ENCODE measurements at places on chromosomes 2 and 18.

- no peak for DNase-seq
- H3K4me1 ChIP-seq, result no peaks in the 10 kb centered on the region
- H3K27ac ChIP-seq, result no peak overlapping the region
- H3K4me3 ChIP-seq, result no peak overlapping the region
- H3K27me3 ChIP-seq, result no peaks in the 10 kb centered on the region
These were observed 295.5 kb downstream of the ZNF521 start for GRCh38 chr18:25056429-25056828.

DNA sequence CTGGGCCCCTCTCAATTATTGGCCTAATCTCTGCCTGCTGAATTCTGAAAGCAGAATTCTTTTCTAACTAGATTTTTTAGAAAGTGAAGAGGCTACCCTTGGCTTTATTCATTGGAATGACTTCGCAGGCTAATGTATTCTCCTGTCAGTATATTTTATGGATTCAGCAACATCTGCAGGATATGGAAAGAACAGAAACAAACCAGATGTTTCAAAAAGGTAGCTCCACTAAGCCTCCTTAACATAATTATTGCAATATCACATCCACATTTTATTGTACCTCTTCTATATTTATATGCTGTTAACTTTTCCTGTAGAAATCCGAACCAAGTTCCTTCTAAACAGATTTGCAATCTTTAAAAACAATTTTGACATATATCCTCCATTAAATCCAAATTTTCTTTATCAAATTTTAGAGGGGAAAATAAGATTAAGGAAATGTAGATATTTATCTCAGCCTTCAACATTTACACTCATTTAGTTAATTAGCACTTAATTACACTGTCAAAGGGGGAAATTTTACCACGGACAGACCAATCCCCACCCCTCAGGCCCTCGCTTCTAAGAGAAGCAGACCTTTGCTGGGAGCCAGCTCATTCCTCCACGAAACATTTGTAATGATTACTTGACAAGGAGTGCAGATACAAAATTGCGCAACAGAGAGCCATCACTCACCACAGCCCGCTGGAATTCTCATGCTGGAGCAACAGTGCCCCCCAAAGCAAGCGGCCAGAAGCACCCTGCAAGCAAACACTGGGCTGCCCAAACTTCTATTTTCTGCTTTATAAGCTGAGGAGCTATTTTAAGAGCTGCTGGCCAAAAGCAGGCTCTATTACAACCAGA, 253.4 kb downstream of the ETAA1 start:
- H3K4me1 ChIP-seq, result no peaks in the 10 kb centered on the region
- H3K36me3 ChIP-seq, result no peaks in the 10 kb centered on the region
- no peaks in the 10 kb centered on the region for H3K27me3 ChIP-seq
- no peak overlapping the region for H3K4me3 ChIP-seq

GRCh38 chr2:167013227-167013626, 124.9 kb downstream of the XIRP2 start:
- no peak overlapping the region for H3K27ac ChIP-seq
- DNase-seq, result no peak
- H3K27me3 ChIP-seq, result no peaks in the 10 kb centered on the region
- no peak overlapping the region for H3K4me3 ChIP-seq
- no peaks in the 10 kb centered on the region for H3K4me1 ChIP-seq

- no peaks in the 10 kb centered on the region for H3K27me3 ChIP-seq
- no peaks in the 10 kb centered on the region for H3K36me3 ChIP-seq
- DNase-seq, result peak; percentile 89
- peaks cover 1% of the 10 kb centered on the region for H3K4me1 ChIP-seq
- H3K27ac ChIP-seq, result no peak overlapping the region
These were observed 14.5 kb upstream of the DDX1 start for GRCh38 chr2:15577071-15577735.

DNA sequence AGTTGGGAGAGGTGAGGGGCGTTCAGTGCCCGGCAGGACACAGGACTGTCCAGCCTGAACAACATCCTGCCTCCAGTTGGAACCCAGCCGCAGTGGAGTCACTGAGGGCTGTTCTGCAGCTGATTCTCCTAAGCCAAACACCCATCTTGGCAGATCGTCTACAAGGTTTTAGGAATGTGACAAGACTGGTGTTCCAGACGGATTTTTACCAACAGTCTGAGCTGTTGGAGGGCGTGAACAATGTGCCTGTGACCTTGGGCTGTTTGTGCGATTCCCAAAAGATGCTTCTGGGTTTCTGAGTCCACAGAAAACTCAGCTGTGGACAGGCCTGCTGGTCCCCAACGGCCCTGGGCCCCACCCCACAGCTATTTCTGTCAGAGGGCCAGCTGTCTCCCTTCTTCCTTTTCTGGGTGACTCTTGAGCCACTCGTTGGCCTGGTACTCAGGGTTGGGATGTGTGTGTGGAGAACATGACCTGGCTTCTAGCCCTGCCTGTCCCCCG, 5.7 kb downstream of the LRRFIP1 start:
- peaks cover 32% of the 10 kb centered on the region for H3K27me3 ChIP-seq
- H3K27ac ChIP-seq, result no peak overlapping the region
- peaks cover 8% of the 10 kb centered on the region for H3K4me1 ChIP-seq
- no peak for DNase-seq
- H3K36me3 ChIP-seq, result peaks cover 6% of the 10 kb centered on the region

GRCh38 chr18:60563082-60563481, 190.5 kb upstream of the MC4R start:
- DNase-seq, result no peak
- no peak overlapping the region for H3K4me3 ChIP-seq
- no peaks in the 10 kb centered on the region for H3K36me3 ChIP-seq
- no peak overlapping the region for H3K27ac ChIP-seq

DNA sequence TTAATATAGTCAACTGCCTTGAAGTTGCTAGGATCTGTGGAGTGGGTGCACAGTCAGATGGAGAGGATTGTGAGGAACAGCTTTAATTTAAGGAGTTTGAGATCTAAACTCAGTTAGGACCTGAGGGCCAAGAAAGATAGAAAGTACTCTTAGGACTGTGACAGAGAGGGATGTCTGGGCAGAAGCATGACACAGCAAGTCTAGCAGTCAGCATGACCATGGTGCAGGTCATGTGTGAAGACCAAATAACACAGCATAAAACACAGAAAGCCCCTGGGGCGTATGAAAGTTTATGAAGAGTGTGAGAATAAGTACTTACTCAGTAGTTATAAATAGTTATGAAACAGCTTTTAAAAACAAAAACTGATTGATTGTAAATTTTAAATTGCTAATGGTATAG, 107.2 kb downstream of the GALNT1 start:
- no peaks in the 10 kb centered on the region for H3K4me1 ChIP-seq
- no peak overlapping the region for H3K27ac ChIP-seq
- no peak overlapping the region for H3K4me3 ChIP-seq
- no peak for DNase-seq

DNA sequence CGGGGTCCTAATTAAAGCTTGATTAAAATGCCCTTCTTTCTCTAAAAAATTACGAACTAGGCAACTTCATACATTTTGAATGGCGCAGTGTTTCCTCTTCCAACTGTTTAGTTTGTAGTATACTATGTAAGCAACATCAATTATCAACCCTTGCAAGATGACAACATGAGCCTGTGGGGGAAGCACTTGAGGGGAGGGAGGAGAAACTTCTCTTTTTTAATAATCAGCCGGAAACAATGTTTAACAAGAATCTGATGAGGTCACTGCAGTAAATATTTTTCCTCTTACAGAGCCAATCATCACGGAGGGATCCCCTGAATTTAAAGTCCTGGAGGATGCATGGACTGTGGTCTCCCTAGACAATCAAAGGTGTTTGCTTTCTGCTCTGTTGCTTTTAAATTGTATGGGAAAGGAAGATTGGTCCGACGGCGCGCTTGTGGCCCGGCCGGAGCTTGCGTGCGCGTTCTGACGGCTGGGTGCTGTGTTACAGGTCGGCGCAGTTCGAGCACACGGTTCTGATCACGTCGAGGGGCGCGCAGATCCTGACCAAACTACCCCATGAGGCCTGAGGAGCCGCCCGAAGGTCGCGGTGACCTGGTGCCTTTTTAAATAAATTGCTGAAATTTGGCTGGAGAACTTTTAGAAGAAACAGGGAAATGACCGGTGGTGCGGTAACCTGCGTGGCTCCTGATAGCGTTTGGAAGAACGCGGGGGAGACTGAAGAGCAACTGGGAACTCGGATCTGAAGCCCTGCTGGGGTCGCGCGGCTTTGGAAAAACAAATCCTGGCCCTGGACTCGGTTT, 5.3 kb upstream of the DLX1 start:
- H3K4me3 ChIP-seq, result no peak overlapping the region
- H3K27me3 ChIP-seq, result peaks cover 85% of the 10 kb centered on the region
- peaks cover 33% of the 10 kb centered on the region for H3K4me1 ChIP-seq
- no peak for DNase-seq

GRCh38 chr2:134482766-134483340, 229.0 kb downstream of the MGAT5 start:
- H3K4me3 ChIP-seq, result no peak overlapping the region
- H3K27me3 ChIP-seq, result peaks cover 4% of the 10 kb centered on the region
- DNase-seq, result no peak
- no peaks in the 10 kb centered on the region for H3K36me3 ChIP-seq
- no peaks in the 10 kb centered on the region for H3K4me1 ChIP-seq

- H3K36me3 ChIP-seq, result peaks cover 63% of the 10 kb centered on the region
- peak overlapping the region; percentile 99 for H3K4me3 ChIP-seq
- no peaks in the 10 kb centered on the region for H3K27me3 ChIP-seq
These were observed 636 bp downstream of the ARL4C start for GRCh38 chr2:234496055-234496834.

Data from activated CD4-positive, alpha-beta memory T cell treated with anti-CD3 and anti-CD28 coated beads, Interleukin-2, amount 10 ng/mL, durations not matched to agents 7 days and 5 days (primary cell).